Left lung (tissue), 14 donors: ENCODE measurements at places on chromosomes 11 and 22.

- DNase-seq: no peak
These were observed 1231.7 kb downstream of the LRRC4C start for GRCh38 chr11:40227730-40228129.

- DNase-seq: no peak
These were observed 30.7 kb downstream of the TOM1 start for GRCh38 chr22:35330258-35330861.

GRCh38 chr11:111796696-111797095, 30.5 kb upstream of the PPP2R1B start:
- no peak for DNase-seq

DNA sequence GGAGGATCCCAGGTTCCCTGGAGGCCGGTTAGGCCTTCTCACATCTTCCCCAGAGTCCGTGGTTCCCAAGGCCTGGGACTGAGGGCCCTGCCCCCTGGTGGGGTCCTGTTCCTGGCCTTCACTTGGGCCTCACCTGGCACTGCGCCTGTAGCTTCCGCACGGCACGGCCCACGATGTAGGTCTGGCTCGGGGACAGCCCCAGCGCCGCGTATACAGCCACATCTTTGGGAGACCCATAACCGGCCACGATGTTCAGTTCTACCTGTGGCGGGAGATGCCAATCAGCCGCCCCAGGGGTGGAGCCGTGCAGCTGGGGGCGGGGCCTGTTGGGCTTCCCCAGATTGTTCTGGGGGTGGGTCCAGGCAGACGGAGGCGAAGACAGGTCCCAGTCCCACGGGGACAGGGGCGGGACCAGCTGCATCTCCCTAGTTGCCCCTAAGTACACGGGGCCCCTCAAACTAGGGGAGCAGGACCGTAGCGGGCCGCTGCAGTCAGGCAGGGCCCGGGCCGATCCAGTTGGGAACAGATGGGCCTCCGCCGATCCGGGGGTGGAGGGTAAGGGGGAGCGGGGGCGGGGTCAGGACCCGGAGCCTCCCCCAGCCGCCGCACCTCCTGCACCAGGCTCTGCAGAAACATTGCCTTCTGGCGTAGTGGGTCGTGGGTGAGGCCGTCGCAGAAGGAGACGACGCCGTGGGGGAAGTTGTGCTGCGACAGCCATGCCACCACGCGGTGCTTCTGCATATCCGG, 10.1 kb downstream of the AIP start:
- no peak for DNase-seq

GRCh38 chr11:128663824-128664223, 30.0 kb upstream of the FLI1 start:
- DNase-seq: no peak

DNA sequence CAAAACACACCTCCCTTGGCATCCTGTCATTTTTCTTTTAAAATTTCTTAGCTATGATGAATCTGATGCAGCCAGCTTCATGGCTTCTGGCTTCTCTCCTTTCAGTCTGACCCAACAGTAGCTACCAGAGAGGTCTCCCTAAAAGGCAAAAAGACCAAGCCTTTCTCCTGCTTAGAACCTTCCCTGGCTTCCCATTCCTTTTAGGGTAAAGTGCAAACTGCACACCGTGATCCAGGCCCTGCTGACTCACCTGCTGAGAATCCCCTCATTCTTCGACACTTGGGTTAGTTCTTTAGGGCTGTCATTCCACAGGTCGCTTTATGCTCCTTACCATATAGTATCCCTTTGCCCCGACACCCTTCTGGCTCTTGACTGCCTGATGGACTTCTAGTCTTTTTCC, 362.4 kb downstream of the MIAT start:
- no peak for DNase-seq

DNA sequence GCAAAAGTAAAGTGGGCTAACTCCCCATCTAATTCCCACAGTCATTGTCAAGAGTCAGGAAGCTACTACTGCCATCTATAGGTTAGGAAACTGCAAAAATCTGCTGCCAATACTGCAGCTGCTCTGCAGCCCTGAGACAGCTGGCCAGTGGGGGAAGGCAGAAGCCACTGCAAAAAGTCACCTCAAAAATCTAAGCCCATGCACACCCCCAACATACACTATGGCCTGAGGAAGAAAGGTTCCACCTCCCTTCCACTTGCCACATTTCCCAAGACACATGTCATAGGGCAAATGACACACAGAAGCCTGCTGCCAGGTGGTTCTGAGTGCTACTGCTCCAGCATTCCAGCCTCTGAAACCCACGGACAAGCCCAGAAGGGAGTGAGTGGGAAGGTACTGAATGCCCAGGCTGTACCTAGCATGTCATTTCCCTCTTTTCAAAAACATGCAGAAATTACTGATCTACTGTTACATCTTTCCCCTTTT, 36.9 kb downstream of the DGCR2 start:
- DNase-seq: no peak

- DNase-seq: no peak
These were observed 70.8 kb downstream of the GAB2 start for GRCh38 chr11:78346799-78347198.

DNA sequence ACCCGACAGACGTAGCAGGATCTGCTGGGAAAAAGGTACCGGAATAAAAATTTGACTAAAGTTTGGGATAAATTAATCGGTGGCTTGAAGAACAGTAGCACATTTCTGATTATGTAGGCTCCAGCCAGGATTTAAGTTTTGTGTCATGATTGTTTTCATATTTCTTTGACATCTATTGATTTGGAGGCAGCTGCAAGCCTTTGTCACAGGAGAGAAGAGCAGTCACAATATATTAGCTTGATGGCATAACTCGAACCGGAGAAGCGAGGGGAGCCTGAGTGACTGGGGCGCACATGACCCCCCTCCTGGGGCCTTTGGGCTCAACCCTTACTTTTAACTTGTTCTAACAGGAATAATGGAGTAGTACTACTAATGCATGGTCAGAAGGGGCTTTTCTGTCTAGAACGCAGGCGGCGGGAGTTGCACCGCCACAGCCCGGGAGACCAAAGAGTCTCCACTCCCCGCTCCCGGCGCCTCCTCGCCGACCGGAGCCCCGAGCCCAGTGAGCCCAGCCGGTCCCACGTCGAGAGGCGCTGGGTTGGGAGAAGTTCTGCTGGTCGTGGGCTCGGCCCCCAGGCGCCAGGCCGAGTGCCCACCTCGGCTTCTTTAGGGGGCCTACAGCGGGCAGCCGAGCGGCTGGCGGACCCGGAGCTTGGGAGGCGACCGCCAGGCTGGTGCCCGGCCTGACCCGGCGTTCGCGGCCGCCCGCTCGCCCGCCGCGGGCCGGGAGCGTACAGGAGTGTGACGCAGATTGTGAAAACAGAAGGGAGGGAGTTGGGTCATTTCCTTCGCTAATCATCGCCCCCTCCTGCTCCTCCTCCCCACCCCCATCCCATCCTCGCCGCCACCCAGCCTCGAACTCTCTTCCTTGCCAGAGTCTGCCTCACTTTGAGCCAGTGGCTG, 15.7 kb upstream of the PAX6 start:
- no peak for DNase-seq

- DNase-seq: no peak
These were observed 78.4 kb upstream of the DBX1 start for GRCh38 chr11:20238712-20239111.

GRCh38 chr11:25453471-25453870, 878.5 kb upstream of the ANO3 start:
- no peak for DNase-seq
